Memory B cell (primary cell): ENCODE measurements at places on chromosomes 3 and 15.

DNA sequence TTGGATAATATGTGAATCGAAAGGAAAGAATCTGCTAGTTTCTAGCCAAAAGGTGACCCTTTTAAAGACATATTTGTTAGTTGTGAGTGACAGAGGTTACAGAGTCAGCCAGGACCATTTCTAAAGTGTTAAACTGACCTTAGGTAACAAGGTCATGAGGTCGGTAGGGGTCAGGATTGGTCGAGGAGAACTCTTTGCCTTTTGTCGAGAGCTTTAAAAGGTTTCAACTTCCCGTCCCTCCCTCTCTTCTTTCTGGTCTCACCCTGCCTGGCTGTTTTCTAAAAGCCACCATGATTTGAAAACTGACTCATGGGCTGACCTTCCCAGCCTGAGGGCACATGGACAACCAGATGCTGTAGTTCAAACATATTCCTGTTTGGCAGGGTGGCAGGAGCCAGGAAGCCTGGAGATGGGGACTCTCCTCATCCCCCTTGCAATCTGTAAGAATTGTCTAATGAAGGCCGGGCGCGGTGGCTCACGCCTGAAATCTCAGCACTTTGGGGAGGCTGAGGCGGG lies 25.8 kb upstream of the PRTG start:
- DNase-seq = no peak

DNA sequence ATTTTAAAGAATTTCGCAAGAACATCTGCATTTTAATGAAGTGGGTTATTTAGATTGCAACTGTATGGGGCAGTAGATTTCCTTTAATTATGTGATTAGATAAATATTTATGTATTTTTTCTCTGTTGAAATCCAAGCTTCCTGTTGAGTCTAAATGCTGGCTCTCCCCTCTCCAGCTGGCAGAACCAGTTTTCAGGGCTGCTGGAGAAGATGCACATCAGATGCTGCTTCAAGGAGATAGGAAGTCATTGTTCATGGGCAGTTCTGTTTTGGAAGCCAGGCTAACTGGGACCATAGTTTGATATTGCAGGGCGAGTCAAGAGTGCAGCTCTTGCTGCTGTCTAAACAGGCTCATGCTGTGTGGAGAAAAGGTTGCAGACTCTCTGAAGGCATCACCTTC lies 97.4 kb downstream of the SLC9A9 start:
- DNase-seq = no peak

- DNase-seq = no peak
Measured at GRCh38 chr3:41848753-41849574, 112.9 kb downstream of the ULK4 start.

DNA sequence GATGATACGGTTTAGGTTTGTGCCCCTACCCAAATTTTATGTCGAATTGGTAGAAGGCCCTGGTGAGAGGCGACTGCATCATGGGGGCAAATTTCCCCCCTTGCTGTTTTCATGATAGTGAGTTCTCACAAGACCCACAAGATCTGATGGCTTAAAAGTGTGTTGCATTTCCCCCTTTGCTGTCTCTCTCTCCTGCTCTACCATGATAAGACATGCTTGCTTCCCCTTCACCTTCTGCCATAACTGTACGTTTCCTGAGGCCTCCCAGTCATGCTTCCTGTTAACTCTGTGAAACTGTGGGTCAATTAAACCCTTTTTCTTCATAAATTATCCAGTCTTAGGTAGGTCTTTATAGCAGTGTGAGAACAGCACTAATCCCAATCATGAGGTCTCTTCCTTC lies 381.2 kb downstream of the RSL24D1 start:
- DNase-seq = no peak

DNA sequence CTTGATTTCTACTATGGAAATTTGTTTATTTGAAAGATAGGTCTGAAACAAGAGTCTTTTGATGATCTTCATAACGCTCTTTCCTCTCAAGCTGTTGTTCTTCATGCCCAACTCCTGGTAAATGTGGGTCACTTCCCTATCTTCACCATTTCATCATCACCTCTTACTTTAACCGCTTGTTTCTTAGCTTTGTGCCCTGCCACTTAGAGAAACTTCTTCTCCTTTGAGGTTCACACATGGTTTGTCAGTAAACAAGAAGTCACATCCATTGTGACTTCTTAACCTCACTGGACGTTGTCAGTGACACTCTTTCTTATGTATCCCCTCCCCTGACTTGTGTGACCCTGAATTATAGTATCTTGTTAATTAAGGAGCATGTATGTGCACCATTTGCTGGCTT lies 16.9 kb upstream of the P2RY13 start:
- no peak for DNase-seq

GRCh38 chr3:109643590-109643989 lies 306.2 kb upstream of the DPPA4 start:
- no peak for DNase-seq

GRCh38 chr3:72474775-72475174 lies 373.5 kb downstream of the SHQ1 start:
- no peak for DNase-seq

- no peak for DNase-seq
Measured at GRCh38 chr3:84980011-84980410, 21.2 kb downstream of the CADM2 start.

- no peak for DNase-seq
Measured at GRCh38 chr3:102106416-102107097, 257.2 kb downstream of the NFKBIZ start.

GRCh38 chr3:141259821-141260629 lies 28.4 kb downstream of the PXYLP1 start:
- no peak for DNase-seq

GRCh38 chr3:40753291-40753770 lies 228.6 kb downstream of the ZNF621 start:
- no peak for DNase-seq

DNA sequence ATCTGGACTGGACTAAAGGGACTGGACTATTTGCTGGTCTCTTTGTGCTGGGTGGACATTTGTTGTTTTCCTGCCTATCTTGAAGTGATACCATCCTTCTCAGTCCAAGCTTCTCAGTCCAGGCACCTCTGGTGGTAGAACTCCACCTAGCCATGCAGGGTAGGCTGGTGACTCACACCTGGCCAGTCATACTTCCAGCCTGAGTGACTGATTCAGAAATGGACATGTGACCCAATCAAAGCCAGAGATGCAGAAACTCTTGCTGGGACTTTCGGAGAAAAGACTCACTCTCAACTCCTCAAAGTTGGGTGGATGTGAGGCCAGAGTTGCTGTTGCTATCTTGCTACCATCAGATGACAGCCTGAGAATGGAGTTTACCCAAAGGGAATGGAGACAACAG lies 5.6 kb upstream of the ASB14 start:
- DNase-seq = no peak

DNA sequence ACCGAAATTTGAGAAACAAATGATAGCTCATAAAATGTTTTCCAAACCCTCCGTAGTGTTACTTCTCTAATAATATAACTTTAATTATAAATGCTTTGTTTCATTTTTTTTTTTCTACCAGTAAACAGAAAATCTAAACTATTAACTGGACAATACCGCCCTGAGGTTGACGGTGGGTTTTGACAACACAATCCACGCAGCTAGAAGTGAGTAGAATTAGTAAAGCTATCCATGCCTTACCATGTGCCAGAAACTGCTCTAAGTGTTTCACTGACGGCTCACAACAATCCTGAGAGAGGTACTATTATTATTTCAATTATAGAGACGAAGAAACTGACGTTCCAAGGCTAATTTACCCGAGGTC lies 410 bp downstream of the NDUFAF1 start:
- no peak for DNase-seq

DNA sequence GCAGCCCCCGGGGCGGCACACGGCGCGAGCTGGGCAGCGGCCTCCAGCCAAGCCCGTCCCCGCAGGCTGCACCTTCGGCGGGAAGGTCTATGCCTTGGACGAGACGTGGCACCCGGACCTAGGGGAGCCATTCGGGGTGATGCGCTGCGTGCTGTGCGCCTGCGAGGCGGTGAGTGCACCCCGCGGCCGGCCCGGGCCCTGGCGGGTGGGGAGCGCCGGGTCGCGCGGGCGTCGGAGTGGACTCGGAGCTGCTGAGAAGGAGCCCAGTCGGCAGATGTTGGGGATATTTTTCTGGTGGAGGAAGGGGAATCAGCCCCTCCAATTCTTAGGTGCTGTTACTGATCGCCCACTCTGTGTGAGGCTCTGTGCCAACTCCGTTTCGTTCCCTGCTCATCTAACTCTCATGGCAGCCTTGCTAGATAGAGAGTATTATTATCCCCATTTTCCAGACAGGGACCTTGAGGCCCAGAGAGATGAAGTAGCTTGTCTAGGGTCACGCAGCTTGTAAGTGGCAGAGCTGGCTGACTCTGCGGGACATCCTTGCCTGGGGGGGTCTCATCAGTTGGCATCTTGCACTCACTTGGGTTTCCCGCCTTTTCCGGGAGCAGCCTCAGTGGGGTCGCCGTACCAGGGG lies 890 bp downstream of the CHRD start:
- DNase-seq = no peak
